Activated CD8-positive, alpha-beta T cell treated with anti-CD3 and anti-CD28 coated beads for 36 hours (primary cell): ENCODE measurements at places on chromosomes 1 and 21. TPM values are rescaled to one million over a fixed set of nuclear protein-coding genes. Genes with fewer than 3 reads are reported as not detected.

DNA sequence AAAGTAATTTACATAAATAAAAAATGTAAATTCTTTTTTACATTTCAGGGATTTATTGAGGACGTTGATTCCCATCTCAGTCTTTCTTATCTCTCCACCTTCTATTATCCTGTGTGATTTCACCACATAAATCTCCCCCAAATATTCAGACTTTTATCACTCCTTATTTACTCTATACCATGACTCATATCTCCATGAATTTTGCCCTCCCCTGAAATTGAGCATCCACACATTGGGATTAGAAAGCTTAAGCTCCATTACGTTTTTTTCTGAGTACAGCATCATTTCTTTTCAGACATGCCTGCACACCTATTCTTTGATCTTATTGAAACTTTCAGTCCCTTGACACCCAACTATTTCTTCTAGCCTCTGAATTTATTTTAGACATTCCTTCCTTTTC, 111.2 kb downstream of the IFI44 start:
- H3K36me3 ChIP-seq = no peaks in the 10 kb centered on the region
- H3K4me1 ChIP-seq = no peaks in the 10 kb centered on the region
- H3K27ac ChIP-seq = no peak overlapping the region
- H3K4me3 ChIP-seq = no peak overlapping the region

GRCh38 chr1:52032785-52033131, 852 bp downstream of the KTI12 start:
- peak overlapping the region; percentile 94 for H3K27ac ChIP-seq
- H3K4me3 ChIP-seq = peak overlapping the region; percentile 91
- H3K36me3 ChIP-seq = peaks cover 37% of the 10 kb centered on the region
- peaks cover 27% of the 10 kb centered on the region for H3K4me1 ChIP-seq
- H3K27me3 ChIP-seq = no peaks in the 10 kb centered on the region

DNA sequence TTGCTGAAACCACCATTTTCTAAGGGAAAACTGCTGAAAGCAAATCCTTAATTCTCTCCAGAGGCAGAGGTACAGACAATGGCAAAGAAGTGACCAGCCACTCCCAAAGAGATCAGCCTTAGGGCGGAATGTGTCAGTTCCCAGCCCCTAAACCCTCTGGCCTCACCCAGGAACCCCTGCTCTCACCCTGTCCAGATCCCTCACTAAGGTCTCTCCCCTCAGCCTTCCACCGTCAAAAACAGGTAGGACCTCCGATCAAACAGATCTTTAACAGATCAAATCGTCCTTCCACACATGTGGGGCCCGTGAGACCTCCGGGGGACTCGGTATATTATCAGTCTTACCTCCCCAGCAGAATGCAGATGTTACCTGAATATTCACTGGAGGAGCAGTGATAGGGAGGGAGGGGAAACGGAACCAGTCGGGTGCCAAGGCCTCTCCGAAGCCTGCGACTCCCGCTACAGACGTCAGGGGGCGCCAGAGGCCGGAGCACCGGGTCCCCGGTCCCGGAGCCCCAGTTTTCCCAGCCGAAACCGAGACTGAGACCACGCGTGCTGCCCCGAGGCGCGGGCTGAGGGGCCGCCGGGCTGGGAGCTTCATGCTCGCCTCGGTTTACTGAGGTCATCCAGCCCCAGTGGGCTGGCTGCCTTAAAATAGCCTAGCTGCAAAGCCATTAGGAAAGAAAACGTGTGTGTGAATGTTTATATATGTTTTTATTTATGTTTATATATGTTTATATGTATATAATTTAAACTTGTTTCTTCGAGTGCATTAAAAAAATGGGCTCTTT, 23.6 kb downstream of the GPA33 start:
- H3K36me3 ChIP-seq = no peaks in the 10 kb centered on the region
- no peaks in the 10 kb centered on the region for H3K4me1 ChIP-seq
- no peaks in the 10 kb centered on the region for H3K27me3 ChIP-seq
- peak; percentile 83 for DNase-seq
- H3K4me3 ChIP-seq = peak overlapping the region; percentile 18
- no peak overlapping the region for H3K27ac ChIP-seq

DNA sequence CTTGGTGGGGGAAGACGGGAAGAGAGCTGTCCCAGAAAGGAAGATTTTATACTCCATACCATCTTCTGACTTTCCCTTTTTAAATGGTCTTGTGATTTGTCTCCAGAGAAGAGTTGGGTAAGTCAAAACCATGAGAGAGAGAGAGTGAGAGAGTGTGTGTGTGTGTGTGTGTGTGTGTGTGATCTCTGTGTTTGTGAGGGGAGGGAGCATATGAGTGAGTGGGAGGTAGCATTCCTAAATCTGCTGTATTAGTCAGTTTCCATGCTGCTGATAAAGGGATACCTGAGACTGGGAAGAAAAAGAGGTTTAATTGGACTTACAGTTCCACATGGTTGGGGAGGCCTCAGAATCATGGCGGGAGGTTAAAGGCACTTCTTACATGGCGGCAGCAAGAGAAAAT, 102.0 kb upstream of the VANGL1 start:
- no peak overlapping the region for H3K27ac ChIP-seq
- DNase-seq = no peak
- H3K4me1 ChIP-seq = no peaks in the 10 kb centered on the region
- H3K27me3 ChIP-seq = peaks cover 5% of the 10 kb centered on the region

GRCh38 chr1:244970236-244970743, 105.9 kb upstream of the HNRNPU start:
- H3K27ac ChIP-seq = peak overlapping the region; percentile 97
- peaks cover 11% of the 10 kb centered on the region for H3K4me1 ChIP-seq
- H3K36me3 ChIP-seq = no peaks in the 10 kb centered on the region
- H3K27me3 ChIP-seq = no peaks in the 10 kb centered on the region
- DNase-seq = peak; percentile 76

- no peaks in the 10 kb centered on the region for H3K27me3 ChIP-seq
- no peak overlapping the region for H3K4me3 ChIP-seq
- no peak overlapping the region for H3K27ac ChIP-seq
- no peaks in the 10 kb centered on the region for H3K36me3 ChIP-seq
- DNase-seq = no peak
- H3K4me1 ChIP-seq = no peaks in the 10 kb centered on the region
Observed at GRCh38 chr21:19986396-19986795, 1011.8 kb upstream of the NCAM2 start.

DNA sequence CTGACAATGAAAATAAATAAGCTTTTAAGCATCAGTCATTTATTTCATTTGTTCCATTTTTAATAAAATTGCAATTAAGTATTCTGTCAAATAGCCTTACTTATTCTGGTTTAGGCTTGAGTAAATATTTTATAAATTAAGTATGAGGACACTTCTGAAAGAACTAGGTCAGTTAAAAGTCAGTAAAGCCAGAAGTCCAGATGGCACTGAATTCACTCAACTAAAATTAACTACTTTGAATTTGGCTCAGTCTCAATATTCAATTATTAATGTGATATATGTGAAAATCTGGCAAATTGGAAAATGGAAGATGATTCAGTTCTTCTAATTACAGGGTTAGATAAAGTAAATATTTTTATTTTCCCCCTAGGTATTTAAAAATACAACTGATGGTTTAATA, 174.2 kb downstream of the BRINP3 start:
- H3K36me3 ChIP-seq = no peaks in the 10 kb centered on the region
- H3K27me3 ChIP-seq = no peaks in the 10 kb centered on the region
- DNase-seq = no peak
- H3K4me3 ChIP-seq = no peak overlapping the region
- H3K27ac ChIP-seq = no peak overlapping the region

DNA sequence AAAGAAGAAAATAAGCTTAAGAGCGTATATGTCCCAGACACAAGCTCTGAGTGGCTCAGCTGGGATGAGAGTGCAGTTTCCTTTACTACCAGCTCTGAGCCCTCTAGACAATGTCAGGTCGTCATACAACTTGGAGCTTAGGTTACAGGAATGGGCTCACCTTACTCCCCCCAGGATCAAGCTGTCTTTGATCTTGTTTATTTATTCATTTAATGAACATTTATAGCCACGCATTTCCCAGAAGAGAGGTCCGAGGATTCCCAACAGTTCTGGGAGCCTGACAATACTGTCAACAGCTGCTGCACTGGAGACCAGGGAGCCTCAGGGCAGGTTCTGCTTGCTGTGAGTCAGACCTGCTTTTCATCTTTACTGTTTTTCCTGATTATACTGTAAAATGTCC, 378.9 kb downstream of the PLPP3 start:
- DNase-seq = no peak
- no peaks in the 10 kb centered on the region for H3K4me1 ChIP-seq
- H3K27me3 ChIP-seq = no peaks in the 10 kb centered on the region
- H3K27ac ChIP-seq = no peak overlapping the region

- DNase-seq = no peak
- peaks cover 1% of the 10 kb centered on the region for H3K27me3 ChIP-seq
- peaks cover 25% of the 10 kb centered on the region for H3K4me1 ChIP-seq
- peaks cover 2% of the 10 kb centered on the region for H3K36me3 ChIP-seq
Observed at GRCh38 chr1:65002156-65002507, 35.8 kb upstream of the JAK1 start.

GRCh38 chr1:33182401-33182841, 578 bp upstream of the TRIM62 start:
- H3K27ac ChIP-seq = no peak overlapping the region
- peaks cover 9% of the 10 kb centered on the region for H3K27me3 ChIP-seq
- peaks cover 21% of the 10 kb centered on the region for H3K4me1 ChIP-seq
- no peak for DNase-seq
- H3K4me3 ChIP-seq = peak overlapping the region; percentile 82

GRCh38 chr1:207006083-207006482, 26.5 kb downstream of the C1orf116 start:
- DNase-seq = no peak
- no peak overlapping the region for H3K27ac ChIP-seq

DNA sequence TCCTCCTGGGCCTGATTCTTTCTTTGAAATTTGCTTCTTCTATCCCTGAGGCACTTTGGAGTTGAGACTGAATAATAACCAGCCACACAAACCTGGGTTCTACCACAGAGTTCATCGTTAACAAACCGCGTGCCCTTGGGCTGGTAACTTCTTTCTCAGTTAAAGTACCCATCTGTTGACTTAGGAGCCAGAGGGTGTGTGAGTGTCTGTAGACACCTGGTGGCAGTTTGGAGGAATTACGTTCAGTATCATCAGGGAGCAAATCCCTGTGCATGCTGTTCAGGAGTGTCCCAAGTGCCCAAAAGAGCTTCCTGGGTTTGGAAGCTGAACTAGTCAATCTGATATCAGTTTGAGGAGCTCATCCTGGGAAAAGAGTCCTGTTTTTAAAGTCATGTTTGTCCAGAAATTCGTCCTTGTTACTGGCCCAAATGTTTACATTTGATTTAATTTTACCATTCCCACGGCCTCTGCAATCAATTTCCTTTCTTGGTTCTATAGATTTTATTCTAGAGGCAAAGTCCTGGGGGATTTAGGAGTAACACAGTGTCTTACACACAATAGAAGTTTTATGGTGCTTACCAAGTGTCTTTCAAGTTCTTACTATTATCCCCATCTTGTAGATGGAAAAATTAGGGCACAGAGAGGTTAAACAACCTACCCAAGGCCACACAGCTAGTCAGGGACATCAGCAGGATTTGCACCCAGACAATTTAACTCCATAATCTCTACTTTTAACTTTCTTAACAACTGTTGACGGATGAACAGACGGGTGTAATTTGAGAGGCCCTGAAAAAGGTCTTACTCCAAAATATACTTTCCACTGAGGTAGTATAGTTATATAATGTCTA, 26.7 kb upstream of the RPTN start:
- peaks cover 6% of the 10 kb centered on the region for H3K4me1 ChIP-seq
- H3K27ac ChIP-seq = no peak overlapping the region
- H3K4me3 ChIP-seq = no peak overlapping the region
- no peaks in the 10 kb centered on the region for H3K36me3 ChIP-seq
- H3K27me3 ChIP-seq = peaks cover 3% of the 10 kb centered on the region

GRCh38 chr1:183180634-183181056, 5.4 kb upstream of the LAMC2 start:
- no peaks in the 10 kb centered on the region for H3K36me3 ChIP-seq
- no peak overlapping the region for H3K4me3 ChIP-seq
- peak; percentile 13 for DNase-seq
- no peak overlapping the region for H3K27ac ChIP-seq
- H3K4me1 ChIP-seq = peaks cover 8% of the 10 kb centered on the region
- H3K27me3 ChIP-seq = no peaks in the 10 kb centered on the region

- no peak for DNase-seq
- no peaks in the 10 kb centered on the region for H3K4me1 ChIP-seq
- H3K27me3 ChIP-seq = no peaks in the 10 kb centered on the region
- no peak overlapping the region for H3K4me3 ChIP-seq
Observed at GRCh38 chr1:228873709-228874108, 138.4 kb downstream of the RHOU start.

- no peak for DNase-seq
- H3K27me3 ChIP-seq = no peaks in the 10 kb centered on the region
- peaks cover 32% of the 10 kb centered on the region for H3K36me3 ChIP-seq
- H3K4me3 ChIP-seq = no peak overlapping the region
- H3K27ac ChIP-seq = no peak overlapping the region
Observed at GRCh38 chr1:12326986-12327385, 97.2 kb downstream of the VPS13D start.

DNA sequence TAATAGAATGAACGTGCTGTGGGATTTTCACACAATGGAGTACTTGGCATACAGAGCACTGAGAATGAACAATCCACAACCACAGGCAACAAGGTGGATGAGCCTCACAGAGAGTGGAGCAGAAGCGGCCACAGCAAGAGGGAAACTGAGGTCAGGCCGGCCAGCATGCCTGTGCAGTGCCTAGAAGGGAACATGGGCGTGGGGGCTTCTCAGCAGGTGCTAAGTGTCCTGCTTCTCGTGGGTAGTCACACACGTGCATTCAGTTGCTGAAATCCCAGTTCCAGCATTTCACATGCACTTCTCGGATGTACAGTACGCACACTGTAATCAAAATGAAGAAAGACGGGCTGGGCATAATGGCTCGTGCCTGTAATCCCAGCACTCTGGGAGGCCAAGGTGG, 33.1 kb downstream of the WDR4 start:
- no peak overlapping the region for H3K4me3 ChIP-seq
- H3K36me3 ChIP-seq = peaks cover 67% of the 10 kb centered on the region
- peaks cover 13% of the 10 kb centered on the region for H3K4me1 ChIP-seq
- no peaks in the 10 kb centered on the region for H3K27me3 ChIP-seq
- DNase-seq = no peak

GRCh38 chr1:181676269-181676668, 193.0 kb downstream of the CACNA1E start:
- peak; percentile 34 for DNase-seq
- peaks cover 15% of the 10 kb centered on the region for H3K27me3 ChIP-seq
- H3K4me3 ChIP-seq = no peak overlapping the region

The TCHHL1 gene
- not detected for total RNA-seq

The IQCC gene
- 4.2 TPM for total RNA-seq

The SYTL1 gene
- total RNA-seq = 80.6 TPM

The HES5 gene
- not detected for total RNA-seq

The ZBTB21 gene
- total RNA-seq = 29.6 TPM

The DRAXIN gene
- 0.18 TPM for total RNA-seq

The KCND3 gene
- not detected for total RNA-seq

The PLPPR4 gene
- not detected for total RNA-seq

The ZNF593OS gene
- not detected for total RNA-seq

The TSPAN2 gene
- total RNA-seq = 0.90 TPM
